ENCODE measurements at places on chromosomes 1 and 21.

- peak; percentile 57 for DNase-seq
These were observed 342.1 kb upstream of the NR5A2 start for GRCh38 chr1:199685369-199685768.

DNA sequence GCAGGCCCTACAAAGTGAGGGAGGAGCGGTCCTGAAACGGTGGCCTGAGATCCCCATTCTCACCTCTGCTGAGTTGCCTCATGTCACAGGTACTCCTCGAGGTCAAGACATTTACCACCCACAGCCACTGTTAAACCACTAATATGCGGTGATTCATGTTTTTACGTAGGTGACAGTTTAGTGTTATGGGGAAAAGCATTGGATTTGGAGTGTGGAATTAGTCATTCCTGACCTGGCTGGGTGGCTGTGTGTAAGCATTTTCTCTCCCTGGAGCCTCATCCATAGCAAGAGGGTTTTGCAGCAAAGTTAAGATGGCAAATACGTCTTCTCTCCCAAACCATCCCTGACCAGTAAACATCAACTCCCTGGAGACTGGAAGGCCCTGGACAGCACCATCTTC lies 57.8 kb upstream of the KCNJ6 start:
- DNase-seq = peak; percentile 32

DNA sequence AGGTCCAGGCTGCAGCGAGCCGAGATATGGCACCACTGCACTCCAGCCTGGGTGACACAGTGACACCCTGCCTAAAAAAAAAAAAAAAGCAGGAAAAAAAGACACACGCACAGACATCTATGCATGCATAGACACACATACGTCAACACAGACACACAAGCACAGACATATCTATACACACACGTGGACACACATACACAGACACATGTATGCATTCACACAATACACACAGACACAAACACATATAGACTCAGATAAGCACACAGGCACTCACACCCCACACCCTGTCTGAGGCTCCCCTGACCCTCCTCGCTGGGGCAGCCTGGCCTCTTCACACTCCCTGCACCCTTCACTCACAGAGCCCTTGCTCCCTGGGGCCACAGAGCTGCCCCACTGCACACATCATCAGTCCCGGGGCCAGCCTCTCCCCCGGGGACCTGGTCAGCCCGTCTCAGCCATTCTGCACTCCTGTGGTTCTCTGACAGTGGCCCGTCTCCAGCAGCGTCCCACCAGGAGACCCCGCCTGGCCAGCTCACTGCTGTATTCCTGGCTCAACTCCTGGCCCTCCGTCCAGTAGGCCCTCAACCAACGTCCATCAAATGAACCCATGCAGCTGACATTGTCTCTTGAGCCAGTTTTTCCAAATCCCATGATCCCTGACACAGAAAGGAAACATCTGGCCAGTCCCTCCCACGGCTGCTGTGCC lies 4.6 kb upstream of the PRKCZ start:
- DNase-seq = no peak

GRCh38 chr1:174720618-174721017 lies 272.9 kb downstream of the GPR52 start:
- DNase-seq = no peak

- DNase-seq = no peak
These were observed 113.6 kb upstream of the IGSF21 start for GRCh38 chr1:17994046-17994445.

DNA sequence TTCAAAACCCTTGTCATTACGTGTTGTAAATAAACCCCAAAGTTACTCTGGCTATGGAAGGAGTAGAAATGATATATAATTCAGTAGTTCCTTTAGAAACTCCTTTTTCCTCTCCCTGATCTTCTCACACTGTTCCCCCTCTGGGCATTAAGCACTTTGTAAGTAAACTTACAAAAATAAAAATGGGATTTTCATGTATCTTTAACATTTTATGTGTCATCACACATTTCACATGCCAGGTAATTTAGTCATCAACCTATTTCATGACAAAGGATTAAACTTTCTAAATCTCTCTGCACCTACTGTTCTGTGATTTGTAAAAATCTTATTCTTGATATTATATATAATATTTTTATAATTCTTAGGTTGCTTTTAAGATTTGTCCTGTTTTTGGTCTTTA lies 176.9 kb downstream of the NEK7 start:
- no peak for DNase-seq

GRCh38 chr1:201636097-201636496 lies 97.2 kb downstream of the NAV1 start:
- no peak for DNase-seq

GRCh38 chr1:50453266-50453665 lies 30.0 kb upstream of the DMRTA2 start:
- DNase-seq = no peak

GRCh38 chr1:1941868-1942752 lies 23.0 kb upstream of the TMEM52 start:
- DNase-seq = no peak

GRCh38 chr1:2334883-2335534 lies 56.3 kb downstream of the MORN1 start:
- DNase-seq = no peak

DNA sequence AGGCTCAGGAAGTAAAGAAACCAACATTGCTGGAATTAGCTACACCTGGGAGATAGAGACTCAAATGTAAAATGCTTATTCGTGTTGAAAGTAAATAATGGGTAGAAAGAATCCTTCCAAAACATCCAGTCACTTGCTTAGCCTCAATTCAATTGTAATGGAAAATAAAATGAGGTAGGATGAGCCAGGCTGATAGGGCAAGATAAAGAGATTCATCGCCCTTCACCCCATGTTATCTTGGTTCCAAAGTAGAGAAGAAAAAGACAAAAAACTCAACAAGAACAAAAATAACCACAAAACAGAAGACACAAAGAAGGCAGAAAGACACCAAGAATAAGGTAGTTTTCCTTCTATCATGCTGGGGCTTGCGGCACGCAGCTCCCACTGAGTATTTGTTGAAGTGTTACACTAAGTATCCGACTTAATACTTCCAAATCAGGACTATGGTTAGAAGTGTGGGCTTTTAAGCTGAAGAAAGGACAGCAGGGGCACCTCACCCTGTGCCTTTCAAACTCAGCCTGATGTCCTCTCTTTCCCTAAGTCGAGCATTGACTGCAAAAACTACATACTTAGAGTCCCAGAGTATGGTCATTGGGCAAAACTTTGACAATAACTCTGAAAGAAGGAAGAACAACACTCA lies 202.1 kb downstream of the VAV3 start:
- DNase-seq = no peak

DNA sequence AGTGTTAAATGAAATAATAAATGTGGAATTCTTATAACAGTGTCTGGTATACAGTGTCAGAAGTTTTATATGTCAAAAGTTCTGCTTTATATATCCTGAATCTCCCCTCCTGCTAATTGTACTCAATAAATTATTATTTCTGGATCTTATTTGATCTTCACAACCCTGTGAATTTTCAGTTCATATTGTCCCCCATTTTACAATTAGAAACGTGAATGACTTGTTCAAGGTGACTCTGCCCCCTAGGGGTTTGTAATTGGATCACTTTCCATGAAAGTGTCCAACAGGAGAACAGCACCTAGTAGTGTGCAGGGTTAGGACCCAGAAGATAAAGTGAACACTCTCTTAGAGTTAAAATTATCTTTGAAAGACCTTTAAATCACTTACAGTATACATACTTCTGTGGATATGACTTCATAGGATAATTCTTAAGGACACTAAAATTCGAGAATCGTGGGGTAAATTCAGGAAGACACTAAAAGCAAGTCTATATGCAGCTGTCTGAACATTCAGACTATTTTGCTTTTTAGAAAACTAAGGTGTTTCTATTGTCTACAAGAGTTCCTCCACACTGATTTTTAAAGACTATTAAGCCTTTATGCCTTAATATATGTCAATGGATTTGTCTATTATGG lies 4.5 kb upstream of the DDR2 start:
- no peak for DNase-seq

Measured in non-pigmented ciliary epithelial cell (primary cell).